ENCODE measurements at places on chromosomes 12 and 14.

DNA sequence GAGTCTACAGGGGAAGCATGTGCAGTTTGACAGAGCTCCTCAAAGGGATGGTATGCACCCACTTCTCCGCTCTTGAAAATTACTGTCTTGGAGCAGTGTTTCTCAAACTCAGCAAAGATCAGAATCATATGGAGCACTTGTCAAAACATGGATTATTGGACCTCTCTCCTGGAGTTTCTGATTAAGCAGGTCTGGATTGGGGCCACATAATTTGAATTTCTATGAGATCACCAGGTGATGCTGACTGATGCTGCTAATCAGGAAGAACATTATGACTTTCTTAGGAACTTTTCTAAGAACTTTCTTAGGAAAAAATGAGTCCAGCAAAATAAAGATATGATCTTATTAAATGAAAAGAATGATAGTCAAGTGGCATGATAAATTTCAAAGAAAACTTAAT, 144.3 kb downstream of the CPNE8 start:
- no peak for DNase-seq

DNA sequence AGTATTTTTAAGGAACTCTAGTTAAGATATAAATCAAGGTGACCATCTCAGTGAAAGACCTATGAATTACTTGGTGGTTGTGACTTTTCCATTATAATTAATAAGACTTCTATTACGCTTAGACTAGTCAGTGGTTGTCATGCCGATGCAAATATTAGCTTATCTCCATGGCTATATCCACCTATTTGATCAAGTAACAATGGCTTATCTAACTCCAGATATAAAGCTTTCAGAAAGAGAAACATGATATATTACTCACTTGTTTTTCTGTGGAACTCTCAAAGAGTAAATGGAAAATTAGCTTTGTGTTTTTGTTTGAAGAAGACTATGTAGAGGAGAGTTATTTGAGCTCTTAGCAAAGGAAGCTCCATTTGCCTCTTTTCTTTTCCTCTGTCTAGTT, 323.8 kb upstream of the DCN start:
- no peak for DNase-seq

- DNase-seq, result no peak
Observed at GRCh38 chr12:128312661-128313060, 45.7 kb downstream of the TMEM132C start.

DNA sequence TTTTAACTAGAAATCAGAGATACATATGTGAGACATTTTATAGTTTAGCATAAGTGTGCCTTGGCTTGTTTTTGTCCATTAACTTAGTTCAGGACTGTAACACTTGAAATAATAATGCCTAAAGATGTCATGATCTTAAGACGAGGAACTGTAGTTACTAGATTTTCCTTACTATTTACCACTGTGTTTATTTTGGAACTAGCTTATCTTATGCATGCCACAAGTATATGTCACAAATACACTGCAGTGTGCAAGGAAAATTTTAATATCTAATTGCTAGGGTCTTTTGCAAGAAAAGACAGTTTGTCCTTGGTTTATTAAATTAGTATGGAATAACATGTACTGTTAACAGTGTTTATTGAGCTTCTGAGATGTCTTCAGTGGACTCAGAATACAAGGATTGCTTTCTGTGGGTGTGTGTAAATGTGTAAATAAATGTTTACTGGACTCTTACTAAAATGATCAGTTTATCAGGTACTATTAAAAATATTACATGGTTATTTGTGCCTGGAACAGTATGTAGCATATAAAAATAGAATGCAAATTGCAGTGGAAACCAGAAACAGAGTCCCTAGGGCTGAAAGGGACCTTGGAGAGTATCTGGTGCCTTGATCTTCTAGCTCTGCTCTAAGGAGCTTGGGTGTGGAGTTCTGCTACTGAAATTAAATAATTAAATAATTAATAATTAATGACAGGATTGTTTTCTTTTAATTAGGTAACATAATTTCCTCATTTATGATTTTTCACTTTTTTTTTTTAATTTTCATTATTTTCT, 58.1 kb downstream of the FGD4 start:
- no peak for DNase-seq

DNA sequence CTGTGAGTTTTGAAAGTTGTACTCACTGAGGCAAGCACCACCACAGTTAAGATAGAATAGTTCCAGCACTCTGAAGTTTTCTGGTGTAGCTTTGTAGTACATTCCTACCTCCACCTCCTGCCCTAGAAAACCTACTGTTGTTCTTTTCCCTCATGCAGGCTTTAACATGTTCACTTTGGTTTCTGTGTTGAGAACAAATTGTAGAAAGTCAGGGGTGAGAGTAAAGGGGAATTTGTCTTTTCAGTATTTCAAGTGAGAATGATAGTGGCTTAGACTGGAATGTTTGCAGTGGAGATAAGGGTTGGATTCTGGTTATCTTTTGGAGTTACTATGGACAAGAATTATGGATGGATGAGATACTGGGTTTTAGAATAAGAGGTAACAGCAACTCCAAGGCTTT, 67.2 kb downstream of the AEBP2 start:
- DNase-seq, result no peak

DNA sequence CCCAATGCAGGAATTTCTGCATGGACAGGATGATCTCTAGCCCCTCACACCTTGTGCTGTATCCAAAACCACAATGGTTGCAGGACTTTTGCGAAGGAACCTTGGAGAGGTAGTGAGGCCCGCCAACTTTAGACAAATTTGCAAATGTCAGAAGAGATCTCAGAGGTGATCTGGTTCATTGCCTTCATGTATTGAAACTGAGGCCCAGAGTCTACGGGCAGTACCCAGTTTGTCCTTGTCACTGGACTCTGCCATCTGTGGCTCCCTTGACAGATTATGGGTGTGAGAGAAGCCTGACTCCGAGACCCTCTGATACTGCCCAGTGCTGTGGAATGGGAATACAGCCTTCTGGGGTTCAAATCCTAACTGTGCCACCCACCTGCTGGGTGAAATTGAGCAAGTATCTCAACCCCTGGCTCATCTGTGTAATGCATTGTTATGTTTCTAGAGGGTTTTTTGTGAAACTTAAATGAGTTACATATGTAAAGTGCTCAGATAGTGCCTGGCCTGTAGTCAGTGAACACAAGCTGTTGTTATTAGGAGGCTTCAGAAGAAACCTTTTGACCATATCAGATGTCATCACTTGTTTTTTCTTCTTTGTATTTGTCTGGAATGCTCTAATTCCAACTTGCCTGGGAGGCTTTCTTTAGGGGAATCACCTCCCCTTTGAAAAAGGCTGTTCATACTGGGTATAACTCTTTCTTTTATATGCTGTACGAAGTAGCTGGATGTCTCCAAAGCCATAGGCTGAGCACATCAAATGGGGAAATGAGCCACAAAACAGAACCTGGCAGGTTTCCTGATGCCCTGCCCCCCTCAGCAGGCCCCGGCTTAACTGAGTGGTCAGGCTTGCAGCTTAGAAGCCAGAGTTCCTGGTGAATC, 71.4 kb upstream of the SRSF5 start:
- no peak for DNase-seq

DNA sequence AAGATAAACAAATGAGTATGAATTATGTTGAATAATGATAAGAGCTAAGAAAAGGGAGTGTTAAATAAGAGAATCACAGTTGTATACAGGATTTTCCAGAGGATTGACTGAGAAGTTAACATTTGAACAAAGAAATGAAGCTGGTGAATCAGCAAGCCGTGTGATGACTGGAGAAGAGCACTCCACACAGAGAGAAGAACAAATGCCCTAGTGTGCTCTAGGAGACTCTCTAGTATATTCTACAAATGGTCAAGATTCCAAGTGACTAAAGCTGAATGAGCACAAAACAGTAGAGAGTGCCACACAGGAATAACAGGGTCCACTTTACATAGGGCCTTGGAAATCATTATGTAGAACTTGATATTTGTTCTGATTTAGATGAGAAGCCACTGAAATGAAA, 587.1 kb upstream of the ATXN7L3B start:
- DNase-seq, result no peak

Data from CD4-positive, alpha-beta T cell treated with Interleukin-17A for 1 hour (primary cell).